ENCODE measurements at places on chromosomes 5 and 9. TPM values are rescaled to one million over a fixed set of nuclear protein-coding genes. Genes with fewer than 3 reads are reported as not detected.

The PRRX2 gene
- total RNA-seq, result 31.1 TPM

The PCDHGC5 gene
- total RNA-seq, result 1.1 TPM

The SLC36A3 gene
- total RNA-seq, result not detected

The SHROOM1 gene
- total RNA-seq, result 114 TPM

The GPR150 gene
- total RNA-seq, result 1.0 TPM

The RNF180 gene
- 2.6 TPM for total RNA-seq

The ARHGEF28 gene
- total RNA-seq, result 9.1 TPM

The SLC24A2 gene
- not detected for total RNA-seq

The KCTD16 gene
- 0.40 TPM for total RNA-seq

The ADAMTSL1 gene
- 1.0 TPM for total RNA-seq

The RECK gene
- 8.9 TPM for total RNA-seq

The CARD6 gene
- total RNA-seq, result 6.3 TPM

The NR3C1 gene
- 39.2 TPM for total RNA-seq

The PTPRD gene
- 65.2 TPM for total RNA-seq

The CCDC187 gene
- not detected for total RNA-seq

The PTPDC1 gene
- 6.3 TPM for total RNA-seq

The C5orf52 gene
- not detected for total RNA-seq

The IRX2 gene
- total RNA-seq, result 0.64 TPM

The GADD45G gene
- total RNA-seq, result 1.8 TPM

The C9 gene
- total RNA-seq, result not detected

The CA9 gene
- 6.7 TPM for total RNA-seq

The PCDHGA1 gene
- total RNA-seq, result 0.13 TPM

The NIM1K gene
- total RNA-seq, result 0.96 TPM

The LMX1B gene
- total RNA-seq, result not detected

The TMEM252 gene
- not detected for total RNA-seq

The EQTN gene
- total RNA-seq, result not detected

The SLC34A3 gene
- not detected for total RNA-seq

The DRD1 gene
- total RNA-seq, result not detected

The DOCK2 gene
- 1.6 TPM for total RNA-seq

The EDIL3 gene
- 60.1 TPM for total RNA-seq

The FOXI1 gene
- not detected for total RNA-seq

The LCN2 gene
- total RNA-seq, result 1.8 TPM

The KIF20A gene
- 44.1 TPM for total RNA-seq

The IRF1 gene
- 48.6 TPM for total RNA-seq

The PLCXD3 gene
- 0.64 TPM for total RNA-seq

The FBN2 gene
- 95.8 TPM for total RNA-seq

The C7 gene
- total RNA-seq, result 3.1 TPM

The GMCL2 gene
- total RNA-seq, result not detected

The GLRA1 gene
- not detected for total RNA-seq

The FRMD3 gene
- total RNA-seq, result 0.13 TPM

The CAVIN4 gene
- 1.9 TPM for total RNA-seq

The PDE6A gene
- 0.13 TPM for total RNA-seq

The SH2D3C gene
- total RNA-seq, result 0.08 TPM

The DMRT2 gene
- total RNA-seq, result not detected

The LEAP2 gene
- total RNA-seq, result 0.32 TPM

The MTMR12 gene
- total RNA-seq, result 14.1 TPM

The CTXN3 gene
- not detected for total RNA-seq

The PFN3 gene
- total RNA-seq, result not detected

The CDK5RAP2 gene
- total RNA-seq, result 34.7 TPM

The SOHLH1 gene
- not detected for total RNA-seq

Data from epithelial cell of alveolus of lung (primary cell).